ENCODE measurements at places on chromosomes 6 and 20.
A peak's percentile ranks its signal among the peaks of the same experiment; 100 is the strongest.

DNA sequence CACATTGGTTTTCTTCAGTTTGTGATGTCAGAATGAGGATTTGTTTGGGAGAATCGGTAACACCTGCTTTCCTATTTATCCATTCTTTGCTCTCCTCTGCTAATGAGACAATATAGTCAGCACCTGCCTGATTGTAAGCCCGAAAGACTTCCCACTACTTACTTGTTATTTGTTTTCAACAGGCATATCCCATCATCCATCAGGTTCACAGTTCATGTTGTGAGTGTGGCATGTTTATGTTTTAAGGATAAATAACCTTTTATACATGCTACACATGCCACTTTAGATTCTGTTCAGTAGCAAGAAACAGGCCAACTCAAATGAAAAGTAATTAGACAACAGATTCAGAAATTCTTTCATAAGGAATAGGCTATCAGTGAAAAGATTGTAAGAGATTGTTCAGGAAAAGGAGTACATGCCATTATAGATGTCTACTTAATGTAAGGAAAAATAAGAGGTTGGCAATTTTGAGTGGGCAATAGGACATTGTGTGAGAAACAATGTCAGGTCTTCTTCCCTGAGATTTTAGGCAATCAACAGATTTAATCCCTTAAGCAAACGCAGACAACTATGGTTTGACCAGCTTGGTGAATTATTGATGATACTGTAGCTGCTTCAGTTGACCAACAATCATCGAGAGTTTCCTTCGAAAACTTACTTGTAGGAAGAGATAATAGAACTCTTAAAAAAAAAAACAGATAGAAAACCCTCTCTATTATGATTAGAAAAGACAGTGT, 7.9 kb upstream of the GPRC6A start:
- no peak for DNase-seq

GRCh38 chr6:134317471-134318131, at the start of gene SGK1:
Gene SGK1 (minus strand): TSS chr6:134318112. CDS start chr6:134317460, 652 bp downstream.
- DNase-seq, result peak; percentile 16

DNA sequence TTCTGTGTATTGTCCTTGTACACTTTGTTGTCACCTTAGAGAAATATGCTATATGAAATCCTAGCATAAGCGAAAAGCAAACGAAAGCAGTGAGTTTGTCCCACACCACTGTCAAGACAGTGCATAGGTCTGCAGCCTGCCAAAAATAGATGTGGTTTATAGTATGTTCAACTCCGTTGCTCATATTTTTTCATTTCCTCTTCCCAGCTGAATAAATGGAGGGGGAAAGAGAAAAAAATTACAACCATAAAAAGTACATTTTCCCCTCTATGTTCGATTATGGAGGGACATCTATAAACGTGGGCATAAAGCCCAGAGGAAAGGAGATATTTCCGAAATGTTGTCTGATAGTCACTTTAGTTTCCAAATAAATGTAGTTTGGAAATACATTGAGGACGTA, 25.8 kb downstream of the PRL start:
- DNase-seq, result no peak

DNA sequence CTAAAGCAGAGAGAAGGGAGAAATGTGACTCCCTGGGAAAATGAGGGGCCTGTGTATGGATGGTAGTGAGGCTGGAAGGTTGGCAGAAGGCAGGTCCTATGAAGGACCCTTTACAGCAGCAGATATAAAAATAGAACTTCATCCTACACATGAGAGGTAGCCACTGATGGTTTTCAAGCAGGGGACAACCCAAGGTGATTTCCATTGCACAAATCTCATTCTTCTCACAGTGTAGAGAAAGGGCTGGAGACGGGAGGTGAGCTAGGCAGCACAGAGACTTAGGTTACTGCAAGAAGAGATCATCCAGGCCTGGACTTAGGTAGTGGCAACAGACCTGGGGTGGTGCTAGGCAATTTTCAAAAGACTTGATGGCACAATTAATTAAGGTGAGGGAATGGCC, 30.7 kb downstream of the TRAM2 start:
- DNase-seq, result no peak

DNA sequence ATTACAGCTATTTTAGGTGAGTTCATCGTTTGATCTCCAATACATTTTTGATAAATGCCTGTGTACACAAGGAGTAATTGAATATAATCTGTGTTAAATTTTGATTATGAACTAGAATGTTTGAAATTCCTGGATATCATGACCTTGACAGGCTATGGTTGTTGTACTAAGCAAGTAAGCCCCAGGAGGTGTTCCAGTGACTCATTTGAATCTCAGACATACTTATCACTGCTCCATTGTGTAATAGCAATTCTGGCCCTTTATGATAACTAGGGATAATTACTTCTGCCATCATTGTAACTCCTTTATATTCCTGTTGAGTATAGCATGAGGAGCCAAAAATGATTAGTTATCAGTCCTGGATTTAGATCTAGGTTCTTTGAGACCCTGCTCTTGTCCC, 1424.6 kb upstream of the ADGRB3 start:
- no peak for DNase-seq

DNA sequence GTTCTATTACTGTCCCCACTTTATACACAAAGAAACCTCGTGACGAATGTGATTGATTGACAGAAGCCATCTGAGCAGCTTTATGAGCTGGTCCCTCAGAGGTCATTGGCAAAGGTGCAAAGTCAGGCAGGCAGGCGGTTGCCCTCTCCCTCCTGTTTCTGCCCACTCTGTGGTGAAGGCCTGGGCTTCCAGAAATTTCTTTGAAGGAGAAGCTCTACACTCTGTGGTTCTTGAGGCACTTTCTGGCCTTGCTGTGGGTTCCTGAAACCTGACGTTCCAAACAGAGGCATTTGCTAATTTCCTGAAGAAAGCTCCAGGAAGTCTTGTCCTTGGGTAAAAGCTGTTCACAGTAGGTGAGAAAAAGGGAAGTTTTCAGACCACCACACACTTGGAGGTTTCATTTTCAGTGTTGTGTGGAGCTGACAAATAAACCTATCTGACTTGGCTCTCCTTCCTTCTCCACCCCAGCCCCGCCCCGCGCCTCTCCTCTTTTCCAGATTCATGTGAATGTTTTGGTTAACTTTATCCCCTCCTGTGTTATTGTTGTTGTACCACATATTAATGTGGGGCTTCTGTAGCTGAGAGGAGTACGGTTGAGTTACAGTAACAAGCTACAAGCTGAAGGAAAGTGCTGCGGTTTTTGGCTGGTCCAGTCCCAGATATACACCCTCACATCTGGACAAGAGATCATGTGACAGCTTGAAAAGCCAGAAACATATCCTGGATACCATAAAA, 274.1 kb downstream of the CLIC5 start:
- no peak for DNase-seq

DNA sequence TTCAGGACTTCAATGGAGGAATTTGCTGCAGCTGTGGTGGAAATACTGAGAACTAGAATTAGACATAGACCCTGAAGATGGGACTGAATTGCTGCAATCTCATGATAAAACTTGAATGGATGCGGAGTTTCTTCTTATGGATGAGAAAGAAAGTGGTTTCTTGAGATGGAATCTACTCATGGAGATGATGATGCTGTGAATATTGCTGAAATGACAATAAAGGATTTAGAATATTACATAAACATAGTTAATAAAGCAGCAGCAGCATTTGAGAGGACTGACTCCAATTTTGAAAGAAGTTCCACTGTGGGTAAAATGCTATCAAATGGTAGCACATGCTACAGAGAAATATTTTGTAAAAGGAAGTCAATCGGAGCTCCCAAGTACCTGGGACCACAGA, 264.6 kb downstream of the UBE3D start:
- DNase-seq, result no peak

GRCh38 chr6:67285770-67286495, 1349.1 kb upstream of the ADGRB3 start:
- no peak for DNase-seq

GRCh38 chr6:108707328-108707976, 140.8 kb upstream of the ARMC2 start:
- no peak for DNase-seq

DNA sequence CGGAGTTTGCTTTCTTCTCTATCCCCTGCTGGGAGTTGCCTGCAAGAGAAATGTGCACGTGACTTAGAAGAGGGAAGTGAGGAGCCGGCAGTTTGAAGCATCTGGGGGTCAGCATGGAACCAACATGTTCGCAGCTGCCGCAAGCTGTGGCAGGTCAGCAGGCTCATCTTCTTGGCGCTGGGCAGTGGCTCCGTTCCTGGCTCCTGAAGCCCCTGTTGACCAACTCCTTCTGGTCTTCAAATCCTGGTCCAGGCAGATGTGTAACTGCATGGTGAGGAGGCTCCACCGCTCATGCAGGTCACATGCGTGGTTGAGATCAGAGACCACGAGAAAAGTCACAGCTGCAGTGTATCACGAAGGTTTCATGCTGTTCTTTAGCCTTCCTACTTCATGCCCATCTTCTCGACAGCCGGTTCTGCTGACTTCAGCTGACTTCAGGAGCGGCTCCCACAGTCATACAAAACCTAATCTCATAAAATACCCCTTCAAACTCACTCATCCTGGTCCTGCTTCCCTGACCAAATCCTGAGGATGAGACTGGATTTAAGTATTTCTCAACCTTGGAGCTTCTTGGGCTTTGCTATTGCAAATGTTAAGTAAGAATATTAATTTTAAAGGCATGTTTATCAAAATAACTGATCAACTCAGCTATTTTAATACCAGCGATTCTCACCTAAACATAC, 44.9 kb upstream of the BCAS1 start:
- no peak for DNase-seq

GRCh38 chr6:118931436-118931835, 3.5 kb downstream of the MCM9 start:
- no peak for DNase-seq

DNA sequence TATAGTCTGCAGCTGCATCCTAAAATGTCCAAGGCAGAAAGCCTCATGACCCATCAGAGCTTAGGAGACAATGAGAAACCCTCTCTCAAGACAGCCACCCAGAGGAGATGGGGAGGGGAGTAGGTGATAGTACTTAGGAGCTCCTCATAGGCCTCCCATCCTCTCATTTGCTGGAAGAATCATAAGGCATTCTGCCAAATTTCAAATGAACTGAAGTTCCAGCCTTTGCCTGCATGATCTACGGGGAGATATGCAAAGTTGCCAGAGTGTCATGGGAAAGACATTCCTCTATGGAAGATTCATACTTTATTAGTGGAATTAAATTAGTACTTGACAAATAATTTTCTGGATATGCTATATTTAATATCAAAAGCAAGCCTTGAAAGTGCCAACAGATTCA, 194.1 kb upstream of the GJE1 start:
- no peak for DNase-seq

DNA sequence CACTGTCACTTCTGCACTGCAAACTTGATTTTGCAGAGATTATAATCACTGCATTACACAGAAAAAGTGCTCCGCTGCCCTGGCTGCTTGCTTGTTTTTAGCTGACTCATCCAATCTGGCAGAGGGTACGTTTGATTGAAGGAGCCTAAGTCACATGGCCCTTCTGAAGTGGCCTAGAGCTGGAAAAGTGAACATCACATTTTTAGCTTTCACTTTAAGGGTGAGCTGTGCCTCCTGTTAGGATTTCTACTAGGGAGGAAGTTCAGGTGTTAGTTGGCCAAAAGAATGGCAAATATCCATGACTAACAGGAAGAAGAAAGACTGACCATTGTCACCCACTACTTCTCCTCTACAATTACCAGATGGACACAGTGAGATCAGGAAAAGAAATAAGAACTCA, 889.1 kb upstream of the MAP3K7 start:
- DNase-seq, result no peak

- no peak for DNase-seq
These were observed 8.3 kb downstream of the CD109 start for GRCh38 chr6:73704260-73704659.

- DNase-seq, result no peak
These were observed 3.6 kb upstream of the HSP90AB1 start for GRCh38 chr6:44243345-44243744.

- DNase-seq, result no peak
These were observed 73.7 kb upstream of the EXOC2 start for GRCh38 chr6:766625-767024.

DNA sequence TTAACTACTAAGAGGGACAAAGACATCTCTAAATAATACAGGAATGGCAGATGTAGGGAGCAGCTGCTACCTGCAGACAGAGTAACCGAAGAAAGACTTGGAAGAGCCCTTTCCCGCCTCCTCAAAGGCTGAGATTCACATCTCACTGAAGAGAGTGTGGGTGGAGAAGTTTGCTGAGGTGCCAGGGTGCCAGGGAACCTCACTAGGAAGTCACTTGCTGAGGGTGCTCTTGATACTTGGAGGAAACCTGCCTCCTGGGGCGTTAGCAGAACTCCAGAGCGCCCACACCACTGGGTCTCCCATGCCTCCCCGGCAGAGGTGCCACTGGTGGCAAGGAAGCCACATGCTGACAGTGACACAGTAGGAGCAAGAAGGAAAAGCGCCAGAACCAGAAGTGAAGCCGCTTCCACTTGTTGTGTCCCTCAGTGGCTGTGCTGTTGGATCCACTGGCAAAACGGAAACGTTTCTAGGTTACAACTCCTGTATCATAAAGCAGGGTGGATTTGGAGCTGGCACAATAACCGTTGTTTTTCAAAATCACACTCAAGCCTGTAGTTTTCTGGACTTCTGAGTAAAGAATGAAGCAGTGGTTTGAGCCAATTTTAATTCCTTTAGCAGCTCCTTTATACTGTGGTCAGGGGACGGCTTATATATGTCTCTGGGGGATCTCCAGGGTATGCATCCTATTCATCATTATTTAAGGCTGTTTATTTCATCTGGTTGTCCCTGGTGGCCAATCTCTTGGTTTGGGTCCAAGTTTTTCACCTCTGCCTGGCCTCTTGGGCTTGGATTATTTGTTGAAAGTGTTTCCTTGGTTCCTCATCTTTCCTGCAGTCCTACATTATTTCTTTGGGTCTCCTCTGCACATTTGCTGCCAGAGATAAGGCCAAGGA, 64.5 kb downstream of the CDC5L start:
- no peak for DNase-seq

GRCh38 chr6:135577059-135577538, 79.6 kb upstream of the AHI1 start:
- no peak for DNase-seq

GRCh38 chr20:3115190-3116107, 30.9 kb upstream of the AVP start:
- DNase-seq, result peak; percentile 19

GRCh38 chr20:56202493-56203077, 45.9 kb upstream of the MC3R start:
- DNase-seq, result no peak

GRCh38 chr6:14673201-14673600, 555.6 kb downstream of the CD83 start:
- no peak for DNase-seq

DNA sequence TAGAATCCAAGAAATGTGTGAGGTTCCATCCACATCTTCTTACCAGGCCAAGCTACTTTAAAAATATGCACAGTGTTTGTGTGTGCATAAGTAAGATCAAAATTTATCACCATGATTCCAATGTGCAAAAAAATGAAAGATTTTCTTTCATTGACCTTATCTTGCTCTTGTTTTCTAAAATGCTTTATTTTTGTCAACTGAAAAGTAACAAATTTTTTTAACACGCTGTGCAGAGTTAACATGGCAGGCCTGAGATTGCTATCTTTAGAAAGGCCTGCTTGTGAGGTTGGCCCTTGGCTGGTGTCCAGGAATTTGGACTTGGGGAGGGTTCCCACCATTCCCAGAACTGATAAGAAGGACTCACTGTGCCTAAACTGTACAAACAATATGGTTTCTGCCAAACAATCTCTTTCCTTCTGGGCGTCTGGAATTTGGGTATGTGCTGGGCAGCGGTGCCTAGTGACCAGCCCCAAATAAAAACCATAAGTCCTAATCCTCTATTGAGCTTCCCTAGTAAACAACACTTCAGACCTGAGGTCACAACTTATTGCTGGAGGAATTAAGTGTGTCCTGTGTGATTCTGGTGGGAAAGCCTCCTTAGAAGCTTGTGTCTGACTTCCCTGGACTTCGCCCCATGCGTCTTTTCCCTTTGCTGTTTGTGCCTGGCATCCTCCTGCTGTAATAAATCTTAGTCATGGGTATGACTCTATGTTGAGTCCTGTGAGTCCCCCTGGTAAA, 19.8 kb upstream of the MYLIP start:
- DNase-seq, result no peak
